Retinal pigment epithelial cell (primary cell): ENCODE measurements at places on chromosomes 16 and 17.

DNA sequence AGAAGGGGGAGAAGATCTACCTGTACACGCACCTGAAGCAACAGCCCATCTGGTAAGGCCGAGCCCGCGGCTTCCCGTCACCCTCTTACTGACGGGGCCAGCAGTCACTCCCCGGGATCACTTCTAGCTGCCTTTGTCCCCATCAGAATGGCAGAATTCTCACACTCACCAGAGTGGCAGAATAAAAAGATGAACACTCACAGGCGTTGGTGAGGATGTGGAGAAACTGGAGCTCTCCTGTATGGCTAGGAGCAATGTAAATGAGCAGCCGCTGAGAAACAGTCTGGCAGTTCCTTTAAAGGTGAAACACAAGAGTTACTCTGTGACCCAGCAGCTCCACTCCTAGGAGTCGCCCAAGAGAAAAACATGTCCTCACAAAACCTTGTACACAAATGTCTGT lies 33.3 kb downstream of the CIBAR2 start:
- DNase-seq, result no peak

- no peak for DNase-seq
These were observed 22.6 kb upstream of the ITGA3 start for GRCh38 chr17:50033316-50033715.

DNA sequence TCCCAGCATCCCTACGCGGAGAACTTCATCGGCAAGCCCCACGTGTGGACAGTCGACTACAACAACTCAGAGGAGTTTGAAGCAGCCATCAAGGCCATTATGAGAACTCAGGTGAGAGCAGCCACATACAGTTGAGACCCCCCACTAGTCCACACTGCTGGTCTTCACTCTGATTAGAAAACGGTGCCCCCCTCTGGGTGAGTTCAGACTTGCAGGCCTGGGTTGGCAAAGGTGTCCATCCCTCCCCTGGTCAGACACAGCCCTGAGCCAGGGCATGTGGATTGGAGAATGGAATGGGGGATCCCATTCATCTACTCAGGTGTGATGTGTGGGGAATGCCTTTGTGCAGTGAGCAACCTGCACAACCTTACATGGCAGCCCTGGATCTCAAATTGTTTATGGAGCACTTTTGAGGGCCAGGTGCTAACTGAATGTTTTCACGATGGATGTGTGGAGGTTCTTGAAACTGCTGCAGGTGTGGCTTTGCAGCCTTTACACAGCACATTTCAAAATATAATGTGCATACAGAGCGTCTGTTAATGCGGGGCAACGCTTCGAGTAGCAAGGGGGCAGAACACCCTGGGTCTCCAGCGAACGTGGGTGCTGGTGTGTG lies 72.6 kb downstream of the MGAT5B start:
- DNase-seq, result no peak

- DNase-seq, result no peak
These were observed 246.5 kb downstream of the C16orf95 start for GRCh38 chr16:87070657-87071056.

DNA sequence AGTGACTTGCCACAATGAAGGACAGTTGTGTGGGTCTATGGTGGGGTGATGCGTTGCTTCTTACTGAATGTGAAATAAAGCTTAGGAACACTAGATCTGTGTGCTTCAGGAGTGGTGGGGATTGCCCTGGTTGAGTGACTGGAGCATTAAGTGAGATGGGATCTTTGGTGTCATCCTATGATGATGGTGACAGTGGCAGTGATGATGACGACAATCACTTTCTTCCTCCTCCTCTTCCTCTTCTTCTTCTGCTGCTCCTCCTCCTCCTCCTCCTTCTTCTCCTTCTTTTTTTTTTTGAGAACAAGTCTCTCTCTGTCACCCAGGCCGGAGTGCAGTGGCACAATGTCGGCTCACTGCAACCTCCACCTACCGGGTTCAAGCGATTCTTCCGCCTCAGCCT lies 396.8 kb downstream of the SEC14L1 start:
- no peak for DNase-seq

DNA sequence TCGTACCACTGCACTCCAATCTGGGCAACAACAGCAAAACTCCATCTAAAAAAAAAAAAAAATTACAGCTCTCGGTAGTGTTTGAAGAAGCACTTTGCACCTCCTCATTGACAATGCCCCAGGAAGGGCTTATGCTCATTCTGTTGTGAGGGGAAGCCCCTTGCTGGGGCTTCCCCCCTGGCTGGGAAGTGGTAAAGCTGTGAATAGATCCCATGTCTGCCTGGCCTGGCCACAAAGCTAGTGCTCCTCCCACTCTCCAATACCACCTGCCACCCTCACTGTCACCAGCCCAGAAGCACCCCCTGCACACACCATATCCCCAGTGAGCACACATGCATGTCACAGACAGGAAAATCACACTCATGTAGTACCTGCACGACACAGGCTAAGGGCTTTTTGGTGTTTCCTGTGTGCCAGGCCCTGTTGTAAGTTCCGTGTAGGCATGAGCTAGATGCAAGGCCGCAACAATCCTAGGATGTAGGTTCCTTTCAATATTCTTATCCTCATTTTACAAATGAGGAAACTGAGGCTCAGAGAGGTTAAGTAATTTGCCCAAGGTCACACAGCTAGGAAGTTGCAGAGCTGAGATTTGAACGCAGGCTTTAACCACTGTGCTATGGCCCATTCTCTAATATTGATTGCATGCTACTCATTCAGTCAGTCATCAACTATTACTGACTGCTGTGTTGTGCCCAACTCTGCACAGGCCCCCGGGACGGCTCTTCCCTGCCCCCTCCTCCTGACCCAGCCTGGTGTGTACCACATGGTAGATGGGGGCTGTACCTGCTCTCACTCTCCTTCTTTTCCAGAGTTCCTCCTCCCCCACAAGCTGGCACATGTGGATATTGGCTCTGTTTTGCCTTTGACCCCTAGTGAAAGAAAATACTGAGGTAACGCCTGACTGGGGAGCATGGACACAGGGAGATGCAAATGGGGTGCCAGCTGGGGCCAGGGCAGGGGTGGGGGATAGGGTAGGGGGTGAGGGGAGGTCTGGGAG lies 11.9 kb upstream of the COL1A1 start:
- no peak for DNase-seq

DNA sequence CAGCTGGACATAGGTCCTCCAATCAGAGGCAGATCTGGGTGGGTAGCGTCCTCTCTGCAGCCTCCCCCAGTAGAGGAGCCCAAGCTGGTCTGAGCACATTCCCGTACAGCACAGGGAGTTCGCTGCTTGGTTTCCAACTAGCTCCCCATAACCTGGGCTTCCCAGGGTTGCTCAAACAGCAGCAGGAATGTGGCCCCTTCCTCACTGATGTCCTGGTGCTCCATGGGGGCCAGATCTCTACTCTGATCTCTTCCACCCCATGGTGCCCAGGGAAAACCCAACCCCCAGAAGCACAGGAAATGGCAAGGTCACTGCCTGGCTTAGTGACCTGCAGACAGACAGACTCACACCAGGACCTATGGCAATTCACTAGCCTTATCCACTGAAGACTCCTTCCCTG lies 11.1 kb upstream of the MMP2 start:
- no peak for DNase-seq

DNA sequence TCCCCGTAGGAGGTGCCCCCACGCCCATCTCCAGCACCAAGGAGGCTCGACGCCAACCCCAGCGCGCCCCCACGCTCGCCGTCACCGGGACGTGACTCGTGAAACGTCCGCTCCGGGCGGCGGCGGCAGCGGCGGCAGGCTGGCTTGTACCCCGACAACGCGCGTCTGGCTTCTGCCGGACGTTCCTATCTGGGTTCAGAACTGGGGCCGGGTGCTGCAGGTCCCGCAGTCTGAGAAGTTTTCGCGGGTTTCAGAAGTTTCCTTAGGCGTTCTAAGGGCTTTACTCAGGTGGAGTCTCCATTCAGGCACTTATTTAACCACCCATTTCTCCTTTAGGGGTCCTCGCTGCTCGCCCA lies 672 bp upstream of the ALKBH5 start:
- DNase-seq, result no peak

- no peak for DNase-seq
These were observed 86.2 kb downstream of the ITFG1 start for GRCh38 chr16:47374629-47375028.

DNA sequence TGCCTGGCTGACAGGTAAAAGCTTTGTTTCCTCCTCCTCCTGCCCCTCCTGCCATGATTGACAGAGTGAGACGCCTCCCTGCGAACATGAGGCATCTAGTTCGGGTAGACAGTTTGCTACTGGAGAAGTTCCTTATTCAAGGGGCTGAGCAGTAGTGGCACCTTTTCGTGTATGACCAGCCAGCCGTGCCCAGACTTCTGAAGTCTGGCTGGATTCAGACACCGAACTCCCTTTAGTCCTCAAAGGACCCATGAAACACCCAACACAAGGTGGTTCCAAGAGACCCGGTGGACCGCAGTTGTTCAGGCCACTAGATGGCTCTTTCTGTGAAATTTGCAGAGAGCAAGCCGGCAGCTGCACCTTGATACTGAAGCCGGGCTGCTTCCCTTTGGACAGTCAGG lies 192.8 kb downstream of the XYLT1 start:
- no peak for DNase-seq

- DNase-seq, result no peak
These were observed 12.0 kb downstream of the VAC14 start for GRCh38 chr16:70788668-70789594.

- DNase-seq, result no peak
These were observed 5.6 kb downstream of the SPATA32 start for GRCh38 chr17:45256114-45256966.

- DNase-seq, result no peak
These were observed 122.5 kb upstream of the CACNG5 start for GRCh38 chr17:66712453-66712852.

DNA sequence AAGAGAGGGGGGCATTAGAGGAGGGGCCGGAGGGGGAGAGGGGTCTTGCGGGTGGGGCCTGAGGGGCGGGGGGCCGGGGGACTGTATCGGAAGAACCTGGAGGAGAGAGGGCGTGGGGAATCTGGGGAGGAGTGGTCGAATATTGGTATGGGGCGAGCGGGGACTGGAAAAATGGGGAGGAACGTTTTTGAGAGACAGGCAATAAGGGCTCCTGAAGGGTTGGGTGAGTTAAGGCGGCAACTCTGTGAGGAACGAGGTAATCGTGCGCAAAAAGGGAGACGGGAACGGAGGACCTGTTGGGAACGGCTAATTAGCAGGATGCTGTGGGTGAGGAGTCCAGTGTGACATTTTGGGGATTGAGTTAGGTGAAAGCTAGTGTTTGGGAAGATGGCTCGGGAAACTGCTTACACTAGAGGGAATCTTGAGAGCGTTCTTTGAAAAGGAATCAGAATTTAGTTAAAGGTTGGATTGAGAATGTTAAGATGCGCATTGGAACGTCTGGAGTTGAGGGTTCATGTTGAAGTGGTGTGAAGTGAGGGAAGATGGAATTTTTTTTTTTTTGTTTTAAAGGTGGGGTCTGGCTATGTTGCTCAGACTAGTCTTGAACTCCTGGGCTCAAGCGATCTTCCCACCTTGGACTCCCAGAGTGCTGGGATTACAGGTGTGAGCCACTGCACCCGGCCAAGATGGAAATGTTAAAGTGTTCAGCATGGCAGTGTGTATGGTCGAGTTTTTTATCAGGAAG lies 662 bp downstream of the WIPF2 start:
- no peak for DNase-seq

DNA sequence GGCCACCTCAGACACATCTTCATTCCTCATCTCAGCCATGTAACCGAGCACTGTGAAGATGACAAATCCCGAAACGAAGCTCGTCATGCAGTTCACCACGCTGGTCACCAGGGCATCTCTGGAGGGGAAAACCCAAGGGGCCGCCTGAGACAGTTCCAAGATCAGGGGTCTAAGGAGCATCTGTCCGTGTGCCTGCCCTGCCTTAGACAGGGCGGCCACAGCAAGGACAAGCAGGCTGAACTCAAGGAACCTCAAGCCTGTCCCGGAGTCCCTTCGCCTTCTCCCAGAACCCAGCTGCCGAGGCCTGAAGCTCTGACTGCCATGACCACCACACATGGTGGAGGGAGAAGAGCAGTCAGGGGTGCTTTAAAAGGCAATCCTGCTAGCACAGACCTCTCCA lies 22.7 kb downstream of the SLC6A4 start:
- DNase-seq, result no peak

GRCh38 chr17:15364615-15365014 lies 23.2 kb upstream of the TEKT3 start:
- DNase-seq, result no peak

GRCh38 chr16:58127634-58128033 lies 1.5 kb downstream of the CFAP20 start:
- no peak for DNase-seq

GRCh38 chr17:35727635-35728034 lies 3.8 kb upstream of the RASL10B start:
- DNase-seq, result no peak

- DNase-seq, result peak; percentile 66
These were observed 405.7 kb upstream of the SALL1 start for GRCh38 chr16:51556694-51557340.

DNA sequence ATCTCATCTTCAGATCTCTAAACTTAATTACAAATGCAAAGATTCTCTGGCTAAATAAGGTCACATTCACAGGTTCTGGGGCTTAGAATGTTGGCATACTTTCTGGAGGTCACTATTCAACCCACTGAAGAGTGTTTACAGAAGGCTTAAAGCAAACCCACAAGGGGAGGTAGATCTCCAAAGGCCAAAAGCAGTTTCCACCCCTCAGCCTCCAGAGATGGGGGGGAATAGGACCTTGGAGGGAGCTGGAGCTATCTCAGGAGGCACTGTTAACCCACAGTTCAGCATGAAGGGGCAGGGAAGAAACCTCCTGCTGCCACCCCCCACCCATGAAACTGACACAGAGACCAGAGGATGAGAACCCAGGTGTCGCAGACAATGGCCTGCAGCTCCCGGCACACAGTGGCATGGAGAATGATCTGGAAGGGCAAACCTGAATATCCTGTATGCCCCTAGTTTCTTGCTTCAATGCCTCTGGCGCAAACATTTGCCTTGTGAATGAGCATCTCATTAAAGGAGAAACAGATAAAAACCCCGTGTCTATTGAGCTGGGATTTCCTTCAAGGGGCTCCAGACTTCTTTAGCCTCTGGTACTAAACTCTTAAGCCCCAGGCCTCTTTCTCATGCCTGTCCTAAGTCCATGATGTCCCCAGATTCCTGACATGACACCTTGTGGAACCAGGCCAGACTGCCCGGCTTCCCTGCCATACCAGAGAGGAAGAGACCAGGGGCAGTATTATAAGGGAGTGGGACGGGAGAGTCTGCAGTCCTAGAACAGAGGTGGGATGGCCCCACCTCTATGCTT lies 103.1 kb upstream of the CDH5 start:
- DNase-seq, result no peak

- no peak for DNase-seq
These were observed 50.1 kb downstream of the HNF1B start for GRCh38 chr17:37694734-37695133.

- DNase-seq, result no peak
These were observed 7.6 kb downstream of the CBX8 start for GRCh38 chr17:79788989-79789942.

GRCh38 chr17:73911726-73912372 lies 267.6 kb upstream of the SDK2 start:
- DNase-seq, result no peak
